ENCODE measurements at places on chromosomes 1 and 21. TPM values are rescaled to one million over a fixed set of nuclear protein-coding genes. Genes with fewer than 3 reads are reported as not detected.

Gene EXO1
- 16.6 TPM for total RNA-seq

Gene TRIM45
- total RNA-seq = 4.0 TPM

Gene FCRL5
- total RNA-seq = not detected

Gene GPR25
- total RNA-seq = not detected

Gene GUCA2B
- not detected for total RNA-seq

Gene SYTL1
- 0.89 TPM for total RNA-seq

Gene FABP3
- 209 TPM for total RNA-seq

Gene KRTAP6-2
- not detected for total RNA-seq

Measured in bronchus fibroblast of lung (primary cell).